T-helper 22 cell (primary cell): ENCODE measurements at places on chromosomes 5 and 9.

GRCh38 chr5:117892360-117892759 is 1096.0 kb downstream of the DTWD2 start:
- DNase-seq, result no peak

GRCh38 chr5:109335114-109335513 is 74.7 kb downstream of the PJA2 start:
- DNase-seq, result no peak

GRCh38 chr9:96187151-96187555 is 114.8 kb downstream of the HSD17B3 start:
- DNase-seq, result no peak

DNA sequence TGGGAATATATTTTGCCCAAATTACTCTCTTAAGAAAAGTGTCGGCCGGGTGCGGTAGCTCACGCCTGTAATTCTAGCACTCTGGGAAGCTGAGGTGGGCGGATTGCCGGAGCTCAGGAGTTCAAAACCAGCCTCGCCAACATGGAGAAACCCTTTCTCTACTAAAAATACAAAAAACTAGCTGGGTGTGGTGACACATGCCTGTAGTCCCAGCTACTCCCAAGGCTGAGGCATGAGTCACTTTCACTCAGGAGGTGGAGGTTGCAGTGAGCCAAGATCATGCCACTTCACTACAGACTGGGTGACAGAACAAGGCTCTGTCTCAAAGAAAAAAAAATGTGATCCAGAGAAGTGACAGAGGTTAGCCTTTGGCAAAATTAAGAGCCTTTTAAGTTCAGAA is 26.4 kb upstream of the TMEM171 start:
- no peak for DNase-seq

- DNase-seq, result no peak
Observed at GRCh38 chr9:84123648-84124406, 143.2 kb downstream of the RMI1 start.
